ENCODE measurements at places on chromosomes 1 and 21.

- DNase-seq = no peak
Measured at GRCh38 chr1:37258068-37258467, 216.3 kb upstream of the ZC3H12A start.

DNA sequence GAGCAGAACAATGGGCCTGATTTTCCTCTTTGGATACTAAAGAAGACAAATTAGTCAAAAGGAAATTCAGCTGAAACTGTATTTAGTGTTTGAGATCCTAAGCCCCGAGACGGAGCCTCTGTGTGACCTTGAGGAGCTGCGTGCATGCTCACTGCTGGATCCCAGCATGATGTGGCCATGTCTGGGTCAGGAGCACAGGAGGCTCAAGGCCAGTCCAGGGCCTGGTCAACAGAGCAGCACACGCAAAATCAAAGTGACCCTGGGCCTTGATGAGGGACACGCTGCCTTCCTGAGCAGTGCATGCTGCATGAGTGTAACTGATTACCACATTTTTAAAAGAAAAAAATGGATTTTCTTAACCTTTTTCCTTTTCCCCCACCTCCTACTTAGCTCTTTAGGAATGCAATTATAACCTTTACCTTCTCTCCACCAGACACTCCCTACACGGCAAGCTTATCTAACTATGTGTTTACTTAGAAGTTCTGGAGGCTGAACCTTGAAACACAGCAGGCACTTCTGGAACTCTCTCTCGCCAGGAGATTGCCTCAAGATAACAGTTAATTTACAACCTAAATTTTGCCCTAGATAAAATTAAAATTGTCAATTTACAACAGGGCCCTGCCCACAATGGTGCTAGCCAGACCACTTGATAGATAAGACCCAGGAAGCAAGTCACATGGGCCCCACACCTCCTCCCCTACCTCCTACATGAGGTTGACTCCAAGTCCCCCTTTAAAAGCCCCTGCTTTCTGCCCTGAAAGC, 144.6 kb downstream of the LRIG2 start:
- DNase-seq = no peak

GRCh38 chr1:117011334-117011733, 9.8 kb downstream of the CD101 start:
- DNase-seq = no peak

DNA sequence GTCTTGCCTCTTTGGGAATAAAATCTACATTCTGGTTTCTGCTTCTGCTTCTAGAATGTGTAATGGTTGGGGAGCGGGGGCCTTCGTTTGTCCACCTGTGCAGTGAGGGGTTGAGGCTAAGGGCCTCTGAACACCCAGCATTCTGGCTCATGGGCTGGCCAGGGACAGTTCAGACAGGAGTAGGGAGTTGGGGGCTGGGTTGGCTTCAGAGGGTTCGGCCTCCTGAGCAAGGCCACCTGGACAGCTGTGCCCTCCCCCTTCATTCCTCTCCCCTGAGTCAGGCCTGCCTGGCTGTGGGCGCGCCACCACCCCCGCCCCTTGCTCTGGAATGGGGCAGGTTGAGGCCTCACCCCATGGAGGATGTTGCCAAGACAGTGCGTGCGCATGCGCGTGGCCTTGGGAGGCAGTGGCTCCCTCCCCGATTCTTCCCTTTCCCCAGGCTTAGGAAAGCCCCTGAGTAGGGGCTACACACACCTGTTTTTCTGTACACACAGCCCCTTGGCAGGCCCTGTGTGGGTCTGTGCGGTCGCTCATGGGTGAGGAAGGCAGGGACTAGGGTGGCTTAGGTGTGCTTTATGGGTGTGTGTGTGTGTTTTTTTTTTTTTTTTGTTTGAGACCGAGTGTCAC, 57.0 kb downstream of the YARS1 start:
- peak; percentile 81 for DNase-seq

DNA sequence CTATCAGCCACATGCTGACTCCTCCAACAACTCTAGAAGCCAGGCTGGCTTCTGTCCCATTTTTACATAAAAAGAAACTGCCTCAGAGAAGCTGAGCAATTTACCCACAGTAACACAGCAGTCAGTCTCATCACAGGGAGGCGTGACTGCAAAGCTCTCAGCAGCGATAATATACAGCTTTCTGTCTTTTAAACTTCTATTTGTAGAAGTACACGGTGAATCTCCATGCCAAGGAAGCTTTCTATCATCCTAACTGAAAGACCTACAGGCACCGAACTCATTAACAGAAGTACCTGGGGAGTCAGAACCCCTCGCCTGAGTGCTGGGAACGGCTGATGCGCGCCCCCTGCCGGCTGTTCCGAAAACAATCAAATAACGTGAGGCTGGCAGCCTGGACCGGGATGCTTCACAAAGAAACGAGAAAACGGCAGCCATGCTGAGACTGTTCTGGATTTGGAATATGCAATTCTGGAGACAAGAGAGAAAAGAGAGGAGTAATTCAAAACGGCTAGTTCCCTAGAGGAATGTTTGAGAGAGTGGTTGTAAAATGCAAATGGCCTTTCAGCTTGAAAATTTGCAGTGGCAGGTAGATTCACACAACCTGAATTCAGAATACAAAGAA, 43.5 kb upstream of the RAB4A start:
- peak; percentile 69 for DNase-seq
